ENCODE measurements at places on chromosomes 1 and 21.

DNA sequence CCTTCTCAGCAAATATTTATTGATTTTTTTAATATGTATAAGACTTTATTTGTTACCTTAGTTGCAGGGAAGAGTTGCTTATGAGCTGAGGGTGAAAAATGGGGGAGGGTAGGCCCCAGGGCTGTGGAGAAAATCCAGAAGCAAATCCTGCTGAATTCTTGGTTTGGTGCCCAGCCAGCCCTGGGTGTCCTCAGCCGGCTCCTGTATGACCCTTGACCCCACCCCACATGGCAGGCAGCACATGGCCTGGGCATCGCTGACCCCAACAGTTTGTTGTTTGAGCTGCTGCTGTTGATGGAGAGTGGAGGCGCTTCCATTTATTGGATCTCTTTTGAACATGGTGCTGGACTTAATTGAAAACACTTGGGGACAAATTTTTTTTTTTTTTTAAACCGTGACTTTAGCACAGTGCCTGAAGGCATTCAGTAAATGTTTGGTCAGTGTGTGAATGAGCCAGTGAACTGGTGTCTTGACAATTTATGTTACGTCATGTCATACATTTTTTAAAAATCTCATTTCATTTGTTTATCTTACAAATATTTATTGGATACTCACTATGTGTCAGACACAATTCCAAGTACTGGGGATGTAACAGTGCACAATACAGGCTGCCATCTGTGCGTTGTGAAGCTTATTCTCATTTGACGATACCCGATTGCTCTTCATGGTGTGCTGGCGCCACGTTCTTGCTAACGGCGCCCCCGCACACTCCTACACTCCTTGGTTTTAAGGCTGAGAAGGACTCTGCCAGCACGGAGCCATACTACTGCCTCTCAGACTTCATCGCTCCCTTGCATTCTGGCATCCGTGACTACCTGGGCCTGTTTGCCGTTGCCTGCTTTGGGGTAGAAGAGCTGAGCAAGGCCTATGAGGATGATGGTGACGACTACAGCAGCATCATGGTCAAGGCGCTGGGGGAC, 98.8 kb downstream of the MTR start:
- DNase-seq, result no peak

- DNase-seq, result no peak
These were observed 8.8 kb upstream of the NLRP3 start for GRCh38 chr1:247407180-247407616.

DNA sequence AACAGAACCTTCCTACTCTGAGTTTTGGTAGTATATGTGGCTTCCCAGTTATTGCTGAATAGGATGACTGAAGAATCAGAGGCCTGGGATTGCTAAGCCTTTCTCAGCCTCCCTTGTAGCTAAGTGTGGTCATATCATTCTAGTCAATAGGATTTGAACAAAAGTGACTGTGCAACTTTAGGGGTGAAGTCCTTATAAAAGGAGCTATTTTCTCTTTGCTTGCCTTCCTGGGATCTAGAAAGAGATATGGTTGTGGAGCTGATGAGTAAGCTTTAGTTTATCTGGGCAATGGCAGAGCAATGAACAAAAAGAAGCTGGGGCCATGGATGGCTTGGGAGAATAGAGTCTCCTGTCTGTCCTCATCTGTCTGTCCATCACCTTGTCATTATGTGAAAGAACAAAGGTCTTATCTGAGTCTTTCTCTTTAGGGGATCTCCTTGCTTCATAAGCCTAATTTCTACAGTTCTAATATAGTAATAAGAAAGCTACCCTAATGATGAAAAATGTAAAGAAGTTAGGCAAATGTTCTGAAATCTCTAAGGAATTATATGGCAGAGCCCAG, 91.5 kb downstream of the TENT5C start:
- DNase-seq, result no peak

DNA sequence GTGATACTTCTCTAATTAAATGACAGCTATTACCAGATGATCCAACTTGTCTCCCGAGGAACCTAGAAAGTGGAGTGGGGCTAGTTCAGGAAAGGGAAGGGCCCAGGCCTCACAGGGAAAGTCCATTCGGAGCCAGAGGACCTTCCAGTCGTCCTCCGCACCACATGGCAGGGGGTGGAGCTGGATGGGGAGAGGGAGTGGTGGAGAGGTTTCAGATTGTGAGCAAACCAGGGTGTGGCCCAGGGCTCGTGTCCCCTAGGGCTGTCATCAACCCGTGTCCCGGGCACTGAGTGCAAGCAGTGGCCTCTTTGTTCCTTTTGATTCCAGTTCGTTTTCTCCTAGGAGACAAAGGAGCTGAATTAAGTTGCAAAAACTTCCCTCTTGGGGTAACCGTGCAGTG, 114.9 kb downstream of the HUNK start:
- DNase-seq, result no peak

DNA sequence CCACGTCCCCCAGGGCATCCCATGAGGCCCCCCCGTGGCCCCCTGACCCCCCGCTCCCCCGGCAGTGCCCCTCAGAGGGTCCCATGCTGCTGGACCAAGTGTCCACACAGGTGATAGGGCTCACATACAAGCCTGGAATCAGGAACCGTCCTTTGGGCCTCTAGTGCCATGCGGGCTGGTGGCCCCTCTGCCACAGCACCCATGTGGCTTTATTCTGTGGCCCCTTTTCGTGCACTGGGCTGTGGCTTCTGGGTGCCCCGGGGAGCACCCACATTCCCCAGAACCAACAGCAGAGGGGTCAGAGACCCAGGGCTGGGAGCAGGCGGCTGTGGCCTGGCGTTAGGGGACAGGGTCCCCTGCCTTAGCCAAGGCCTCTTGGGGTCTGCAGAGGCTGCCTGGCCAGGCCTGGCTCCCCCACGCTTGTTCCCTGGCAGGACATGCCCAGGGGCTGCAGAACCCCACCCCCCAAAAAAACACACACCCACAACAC, 31.7 kb downstream of the SLC19A1 start:
- no peak for DNase-seq

GRCh38 chr21:28237661-28238060, 755.0 kb downstream of the LTN1 start:
- no peak for DNase-seq

DNA sequence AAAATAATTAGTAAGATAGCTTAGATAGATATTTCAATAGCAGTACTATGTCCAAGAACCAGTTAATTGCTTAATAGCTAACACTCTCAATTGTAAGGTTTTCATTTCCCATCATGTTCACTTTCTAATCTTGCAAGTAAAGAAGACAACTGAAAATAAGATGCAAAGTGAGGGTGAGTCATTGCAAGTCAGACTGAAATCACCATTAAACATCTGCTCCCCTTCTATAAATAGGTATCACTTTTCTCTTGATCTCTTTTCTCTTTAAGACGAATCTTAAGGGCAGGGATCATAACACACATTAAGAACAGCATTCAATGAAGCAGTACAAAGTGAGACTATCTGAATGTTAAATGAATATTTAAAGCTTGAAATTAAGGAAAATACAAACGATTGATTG, 40.4 kb downstream of the UBR4 start:
- DNase-seq, result no peak

DNA sequence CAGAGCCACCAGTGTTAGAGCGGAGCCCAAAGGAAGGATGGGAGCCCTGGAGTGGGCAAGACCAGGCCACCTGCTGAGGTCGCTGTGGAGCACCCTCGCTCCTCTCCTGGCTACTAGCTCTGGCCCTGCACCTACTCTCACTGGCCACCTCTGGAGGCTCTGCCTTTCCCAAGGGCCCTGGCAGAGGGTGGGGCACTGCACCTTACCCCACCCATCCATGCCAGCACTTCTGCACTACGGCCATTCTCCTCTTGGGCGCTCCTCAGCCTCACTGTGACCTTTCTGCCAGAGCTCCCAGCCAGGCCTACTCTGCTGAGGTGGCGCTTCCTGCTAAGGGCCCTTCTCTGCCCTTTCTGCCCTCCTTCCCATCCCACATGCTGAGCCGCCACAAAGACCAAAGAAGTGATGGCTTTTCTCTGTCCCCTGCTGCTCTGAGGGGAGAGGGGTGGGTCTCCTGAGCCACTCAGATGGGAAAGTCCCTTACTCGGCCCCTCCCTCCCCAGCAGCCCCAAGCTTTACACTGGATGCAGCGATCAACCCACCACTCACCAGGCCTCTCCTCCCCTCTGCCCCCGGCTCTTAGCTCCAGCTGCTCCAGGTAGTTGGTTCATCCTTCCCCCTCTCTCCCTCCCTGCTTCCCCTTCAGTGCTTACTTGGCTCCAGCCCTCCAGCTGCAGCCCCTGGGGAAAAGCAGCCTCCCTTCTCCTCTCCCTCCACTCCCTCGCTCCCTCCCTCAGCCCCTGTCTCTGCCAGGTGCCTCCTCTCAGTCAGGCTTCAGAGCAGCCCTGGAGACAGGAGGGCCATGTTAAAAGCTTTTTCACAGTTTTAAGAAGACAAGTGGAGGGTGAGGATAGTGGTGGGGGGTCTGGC, 14.8 kb upstream of the TMEM222 start:
- no peak for DNase-seq

DNA sequence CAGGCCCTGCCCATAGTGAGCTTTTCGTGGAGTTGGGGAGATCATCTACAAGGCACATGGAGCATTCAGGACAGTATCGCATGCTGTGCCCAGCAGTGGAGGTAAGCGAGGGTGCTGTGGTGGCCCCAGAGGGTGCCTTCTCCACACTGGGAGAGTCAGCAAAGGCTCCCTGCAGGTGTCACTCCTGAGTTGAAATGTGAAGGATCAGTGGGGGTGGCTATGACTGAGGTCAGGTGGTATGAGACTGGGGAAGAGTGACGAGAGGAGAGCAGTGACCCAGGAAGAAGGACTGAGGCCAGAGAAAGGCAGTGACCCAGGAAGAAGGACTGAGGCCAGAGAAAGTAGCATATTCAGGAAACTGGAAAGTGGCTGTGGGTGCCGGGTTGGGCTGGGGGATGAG, 53.0 kb downstream of the SPAG17 start:
- DNase-seq, result no peak

DNA sequence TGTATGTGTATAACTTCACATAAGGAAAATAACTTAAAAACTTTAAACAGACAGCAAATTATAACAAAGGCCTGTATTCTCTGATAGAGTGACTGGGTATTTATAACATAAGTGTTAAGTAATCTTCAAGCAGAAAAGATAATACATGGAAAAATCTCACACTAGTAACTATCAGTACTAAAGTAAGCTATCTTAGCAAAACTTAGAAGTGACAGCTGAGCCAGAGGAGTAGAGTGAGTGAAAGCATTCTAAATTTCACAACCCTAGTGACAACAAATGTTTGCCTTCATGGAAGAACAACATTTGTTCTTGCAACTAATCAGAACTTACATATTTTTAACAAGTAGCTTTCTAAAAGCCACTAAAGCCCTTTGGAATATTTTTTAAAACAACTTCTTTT, 74.5 kb upstream of the B3GALT2 start:
- DNase-seq, result no peak

DNA sequence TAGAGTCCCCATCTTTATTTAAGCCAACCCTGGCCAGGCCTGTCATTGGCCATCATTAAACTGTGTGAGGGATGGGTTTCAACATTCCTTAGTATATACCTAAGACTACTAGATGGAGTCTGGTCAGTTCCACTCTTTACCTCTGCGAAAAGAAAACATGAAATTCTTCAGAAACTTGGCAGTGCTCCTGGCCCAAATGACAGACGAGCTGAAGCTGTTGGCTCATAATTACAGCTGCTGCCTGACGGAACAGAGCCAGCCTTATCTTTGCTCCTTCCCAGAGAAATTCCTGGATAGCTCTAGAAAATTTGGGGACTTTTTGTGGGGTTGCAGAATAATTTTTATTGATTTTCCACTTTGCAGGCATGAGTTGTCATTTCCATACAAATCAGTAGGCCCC, 30.4 kb downstream of the NPHS2 start:
- no peak for DNase-seq

DNA sequence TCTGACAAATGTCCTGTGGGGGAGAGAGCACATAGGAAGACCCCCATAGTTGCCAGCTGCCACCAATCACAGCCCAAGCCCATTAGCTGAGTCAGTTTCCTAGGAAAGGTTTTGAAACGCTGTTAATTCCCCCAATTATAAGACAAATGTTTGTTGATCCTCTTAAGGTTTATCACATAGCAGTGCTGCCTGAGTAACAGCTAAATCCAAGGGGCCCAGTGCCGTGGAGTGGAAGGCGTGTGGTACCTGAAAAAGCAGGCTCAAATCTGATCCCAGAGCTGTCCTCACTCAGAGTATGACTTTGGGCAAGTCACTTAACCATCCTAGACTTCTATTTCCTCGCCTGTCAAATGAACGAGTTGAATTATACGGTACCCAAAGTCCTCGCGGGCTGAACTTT, 69.5 kb downstream of the GRIK3 start:
- no peak for DNase-seq

GRCh38 chr21:32566741-32567389, 18.5 kb downstream of the TCP10L start:
- DNase-seq, result no peak

DNA sequence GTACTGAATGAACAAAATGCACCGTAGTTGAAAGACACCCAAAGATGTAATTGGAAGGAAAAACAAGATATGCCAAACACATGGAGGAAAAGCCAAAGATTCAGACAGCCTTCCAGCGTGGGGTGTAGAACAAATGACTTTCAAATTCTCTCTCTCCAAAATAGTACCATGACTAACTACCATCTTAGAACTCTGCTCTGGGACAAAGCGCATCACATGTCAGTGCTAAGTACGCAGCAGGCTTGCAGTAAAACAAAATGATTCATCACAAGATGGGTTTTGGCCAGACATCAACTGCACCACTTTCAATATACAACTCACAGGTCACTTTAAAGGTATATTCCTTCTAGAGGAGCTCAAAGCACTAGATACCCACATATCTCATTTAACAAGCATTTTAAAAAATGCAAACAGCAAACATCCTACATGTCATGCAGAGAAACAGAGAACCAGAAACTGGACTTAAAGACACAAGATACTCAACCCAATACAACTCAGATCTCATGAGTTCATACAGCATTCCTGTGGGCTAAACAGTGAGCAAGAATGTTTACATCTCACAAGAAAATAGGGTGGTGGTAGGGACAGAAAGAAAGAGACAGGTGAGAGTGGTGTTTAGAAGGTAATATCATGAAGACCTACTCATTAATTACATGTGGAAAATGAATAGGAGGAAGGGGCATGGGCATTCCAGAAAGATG, 75.7 kb downstream of the BCAR3 start:
- DNase-seq, result no peak

- no peak for DNase-seq
These were observed 292.9 kb downstream of the PLPP3 start for GRCh38 chr1:56286506-56286905.

GRCh38 chr1:201783058-201783457, 45.9 kb upstream of the IPO9 start:
- no peak for DNase-seq

GRCh38 chr1:166032572-166033371, 134.0 kb downstream of the FAM78B start:
- DNase-seq, result no peak

- no peak for DNase-seq
These were observed at the start of gene TNFRSF8 for GRCh38 chr1:12063141-12064072. TSS of gene TNFRSF8 (plus strand) at chr1:12063303. CDS start at chr1:12063599, 296 bp downstream.
